ENCODE measurements at places on chromosomes 13 and 19. TPM values are rescaled to one million over a fixed set of nuclear protein-coding genes. Genes with fewer than 3 reads are reported as not detected.
A peak's percentile ranks its signal among the peaks of the same experiment; 100 is the strongest.

DNA sequence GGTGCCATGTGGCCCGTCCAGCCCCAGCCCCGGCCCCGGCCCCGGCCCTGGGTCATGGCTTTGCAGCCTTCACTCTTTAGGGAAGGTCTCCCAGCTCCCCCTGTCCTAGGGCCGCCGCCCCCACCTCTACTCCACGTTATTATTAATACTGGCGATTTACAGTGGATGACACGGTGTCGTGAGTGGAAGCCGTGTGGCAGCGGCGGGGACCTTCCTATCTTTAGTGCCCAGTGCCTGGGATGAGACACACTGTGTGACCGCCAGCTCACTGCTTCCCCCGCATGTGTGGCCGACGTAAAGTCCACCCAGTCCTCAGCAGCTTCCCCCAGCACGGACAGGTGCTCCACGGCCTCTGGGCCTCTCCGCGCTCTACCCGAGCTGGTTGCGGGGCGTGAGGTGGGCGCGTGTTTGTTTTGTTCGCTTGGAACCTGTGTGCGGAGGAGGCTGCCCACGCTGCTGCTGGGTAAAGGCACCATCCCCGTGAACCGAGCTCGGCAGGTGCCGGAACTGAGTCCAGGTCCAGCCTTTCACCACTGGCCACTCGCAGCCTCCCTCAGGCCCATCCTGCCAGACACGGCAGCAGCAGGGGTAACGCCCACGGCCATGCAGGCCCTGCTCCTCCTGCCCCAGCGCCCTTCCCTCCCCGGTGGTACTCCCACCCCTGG is 70.9 kb upstream of the MCF2L start:
- peaks cover 11% of the 10 kb centered on the region for H3K4me1 ChIP-seq
- H3K27me3 ChIP-seq: peaks cover 12% of the 10 kb centered on the region
- no peak overlapping the region for H3K27ac ChIP-seq
- H3K4me3 ChIP-seq: no peak overlapping the region
- no peaks in the 10 kb centered on the region for H3K36me3 ChIP-seq
- DNase-seq: no peak

- no peaks in the 10 kb centered on the region for H3K4me1 ChIP-seq
- H3K27ac ChIP-seq: no peak overlapping the region
- no peaks in the 10 kb centered on the region for H3K36me3 ChIP-seq
- no peak for DNase-seq
- no peak overlapping the region for H3K4me3 ChIP-seq
These were observed 186.2 kb upstream of the PCDH9 start for GRCh38 chr13:67416047-67416925.

GRCh38 chr13:31875134-31875533 is 135.8 kb downstream of the RXFP2 start:
- no peaks in the 10 kb centered on the region for H3K27me3 ChIP-seq
- H3K27ac ChIP-seq: no peak overlapping the region
- H3K36me3 ChIP-seq: no peaks in the 10 kb centered on the region
- no peak for DNase-seq

GRCh38 chr19:3670796-3671679 is 29.2 kb downstream of the PIP5K1C start:
- H3K36me3 ChIP-seq: no peaks in the 10 kb centered on the region
- peaks cover 13% of the 10 kb centered on the region for H3K4me1 ChIP-seq
- peaks cover 17% of the 10 kb centered on the region for H3K27me3 ChIP-seq
- H3K4me3 ChIP-seq: peak overlapping the region; percentile 8

- no peak for DNase-seq
- H3K27me3 ChIP-seq: no peaks in the 10 kb centered on the region
- no peaks in the 10 kb centered on the region for H3K36me3 ChIP-seq
These were observed 284.4 kb downstream of the LMO7 start for GRCh38 chr13:75920536-75920935.

GRCh38 chr19:9847087-9847671 is 12.1 kb downstream of the PIN1 start:
- no peak overlapping the region for H3K4me3 ChIP-seq
- H3K4me1 ChIP-seq: no peaks in the 10 kb centered on the region
- H3K36me3 ChIP-seq: peaks cover 87% of the 10 kb centered on the region
- no peaks in the 10 kb centered on the region for H3K27me3 ChIP-seq
- no peak overlapping the region for H3K27ac ChIP-seq
- DNase-seq: no peak

DNA sequence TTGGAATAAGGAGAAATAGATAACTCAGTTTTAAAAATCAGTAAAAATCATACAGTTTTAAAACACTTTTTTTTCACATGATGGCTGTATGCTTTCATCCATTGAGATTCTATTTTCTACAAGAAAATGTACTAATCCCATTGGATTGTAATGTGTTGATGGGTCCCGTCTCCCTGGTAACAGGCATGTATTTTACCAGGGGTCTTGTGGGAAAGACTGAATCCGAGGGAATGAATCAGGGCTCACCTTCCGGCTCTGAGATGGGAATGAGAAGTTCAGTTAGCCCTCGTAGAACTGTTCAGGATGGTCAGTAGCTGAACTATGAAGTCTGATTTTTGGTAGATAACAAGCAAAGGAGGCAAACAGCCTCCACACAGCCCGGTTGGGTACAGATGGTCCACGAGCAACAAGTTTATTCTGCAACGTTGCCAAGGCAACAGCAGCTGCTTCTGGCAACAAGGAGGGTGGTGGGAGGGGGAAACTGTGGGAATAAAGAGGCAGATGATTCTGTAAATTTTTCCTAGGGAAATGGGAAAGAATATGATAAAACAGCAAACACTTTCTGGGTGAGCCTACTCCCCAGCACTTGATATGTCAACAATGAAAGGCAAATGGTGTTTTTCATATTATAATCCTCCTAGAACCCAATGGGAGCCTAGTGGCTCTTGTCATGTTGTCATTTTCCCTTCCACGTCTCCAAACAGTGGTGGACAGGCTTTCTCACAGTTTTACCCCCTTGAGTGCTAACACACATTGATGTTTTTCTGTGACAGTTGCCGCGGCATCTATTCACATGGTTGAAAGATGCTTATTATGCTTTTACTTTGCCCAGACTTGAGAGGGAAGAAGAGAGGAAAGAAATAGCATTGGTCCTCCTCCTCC is 12.4 kb upstream of the SIAH3 start:
- H3K27ac ChIP-seq: no peak overlapping the region
- no peak for DNase-seq
- H3K4me1 ChIP-seq: no peaks in the 10 kb centered on the region
- H3K27me3 ChIP-seq: no peaks in the 10 kb centered on the region
- no peaks in the 10 kb centered on the region for H3K36me3 ChIP-seq
- H3K4me3 ChIP-seq: no peak overlapping the region

- no peaks in the 10 kb centered on the region for H3K4me1 ChIP-seq
- no peaks in the 10 kb centered on the region for H3K36me3 ChIP-seq
- no peaks in the 10 kb centered on the region for H3K27me3 ChIP-seq
- DNase-seq: no peak
- no peak overlapping the region for H3K4me3 ChIP-seq
- H3K27ac ChIP-seq: no peak overlapping the region
These were observed 45.9 kb downstream of the TSHZ3 start for GRCh38 chr19:31303262-31303815.

The C1QTNF9 gene
- total RNA-seq: not detected

The FOSB gene
- 20.4 TPM for total RNA-seq

The PLK5 gene
- total RNA-seq: not detected

The C13orf42 gene
- not detected for total RNA-seq

The PSG4 gene
- not detected for total RNA-seq

The NLRP11 gene
- not detected for total RNA-seq

The SYNGR4 gene
- not detected for total RNA-seq

The STOML3 gene
- not detected for total RNA-seq

The ZNF628 gene
- total RNA-seq: 9.5 TPM

Data from left lung (tissue), 14 donors.